NCI-H2171 treated with DMSO at 0.1 percent for 48 hours (cell line): ENCODE measurements at places on chromosomes 2 and 18.
A peak's percentile ranks its signal among the peaks of the same experiment; 100 is the strongest.

GRCh38 chr18:2905854-2906703, 59.3 kb downstream of the EMILIN2 start:
- DNase-seq: peak; percentile 56

DNA sequence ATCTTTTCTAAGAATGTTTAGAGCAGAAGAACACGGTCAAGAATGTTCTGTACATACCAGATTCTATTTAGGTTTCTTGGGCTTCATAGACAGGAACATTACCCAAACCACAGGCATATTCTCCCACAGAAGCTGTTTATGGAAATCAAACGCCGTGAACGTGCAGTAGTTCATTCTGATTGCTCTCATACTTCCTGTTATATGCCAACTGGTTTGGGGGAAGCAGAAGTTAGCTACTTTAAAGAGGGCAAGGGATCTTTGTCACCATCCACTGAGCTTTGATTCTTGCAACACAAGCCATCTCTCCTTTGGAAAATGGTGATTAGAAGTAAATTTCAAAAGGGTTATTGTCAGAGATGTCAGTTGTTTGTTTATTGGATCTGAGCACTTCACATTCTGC, 182.2 kb upstream of the NRP2 start:
- DNase-seq: no peak

- no peak for DNase-seq
These were observed 16.2 kb downstream of the SUCLG1 start for GRCh38 chr2:84442888-84443287.

GRCh38 chr2:39568561-39569006, 97.1 kb upstream of the TMEM178A start:
- no peak for DNase-seq

GRCh38 chr18:79396431-79397246, 909 bp downstream of the NFATC1 start:
- DNase-seq: no peak

GRCh38 chr2:74471332-74472065, 981 bp downstream of the MRPL53 start:
- DNase-seq: peak; percentile 54

- DNase-seq: no peak
These were observed 15.9 kb upstream of the CCDC85A start for GRCh38 chr2:56167616-56168562.

DNA sequence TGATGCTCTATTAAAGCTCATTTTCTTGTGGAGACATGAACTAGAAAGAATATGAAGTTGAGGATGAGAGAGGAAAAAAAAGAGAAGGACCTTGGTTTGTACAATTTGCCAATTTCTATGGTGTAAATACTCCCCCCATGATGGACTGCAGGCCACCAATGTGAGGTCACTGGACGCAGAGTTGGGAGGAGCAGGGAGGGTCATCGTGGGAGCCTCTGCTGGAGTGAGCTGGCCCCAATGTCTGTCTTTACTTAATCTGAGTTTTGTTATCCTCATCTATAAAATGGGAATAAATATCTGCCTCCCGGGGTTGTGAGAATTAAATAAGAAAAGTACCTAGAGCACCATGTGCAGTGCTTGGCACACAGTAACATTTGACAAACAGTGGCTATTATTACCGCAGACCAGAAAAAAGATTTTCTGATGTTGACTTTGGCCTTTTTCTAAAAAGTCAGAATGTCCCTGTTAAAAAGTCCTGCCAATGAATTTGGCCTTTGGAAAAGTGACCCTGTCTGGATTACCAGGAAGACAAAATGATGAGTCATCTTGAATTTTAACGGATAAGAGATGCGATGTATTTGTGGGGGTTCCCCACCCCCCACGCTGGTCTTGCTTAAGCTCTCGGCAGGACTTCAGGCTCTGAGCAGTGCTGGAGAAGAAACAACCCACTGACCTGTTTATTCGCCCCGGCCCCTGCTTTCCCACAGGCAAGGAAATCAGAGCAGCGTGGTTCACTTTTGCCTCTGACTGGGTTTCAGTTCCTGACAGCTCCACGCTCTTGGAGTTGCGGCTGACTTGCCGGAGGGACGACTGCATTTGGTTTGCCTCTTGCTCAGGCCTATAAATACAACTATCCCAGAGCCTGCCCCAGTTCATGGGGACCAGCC, 50.3 kb upstream of the FOSL2 start:
- no peak for DNase-seq

- no peak for DNase-seq
These were observed 42.7 kb upstream of the PELI1 start for GRCh38 chr2:64186699-64187605.

- DNase-seq: no peak
These were observed 5.7 kb upstream of the KLHL30 start for GRCh38 chr2:238132463-238133450.

- no peak for DNase-seq
These were observed 6.2 kb downstream of the INSIG2 start for GRCh38 chr2:118094503-118094902.

DNA sequence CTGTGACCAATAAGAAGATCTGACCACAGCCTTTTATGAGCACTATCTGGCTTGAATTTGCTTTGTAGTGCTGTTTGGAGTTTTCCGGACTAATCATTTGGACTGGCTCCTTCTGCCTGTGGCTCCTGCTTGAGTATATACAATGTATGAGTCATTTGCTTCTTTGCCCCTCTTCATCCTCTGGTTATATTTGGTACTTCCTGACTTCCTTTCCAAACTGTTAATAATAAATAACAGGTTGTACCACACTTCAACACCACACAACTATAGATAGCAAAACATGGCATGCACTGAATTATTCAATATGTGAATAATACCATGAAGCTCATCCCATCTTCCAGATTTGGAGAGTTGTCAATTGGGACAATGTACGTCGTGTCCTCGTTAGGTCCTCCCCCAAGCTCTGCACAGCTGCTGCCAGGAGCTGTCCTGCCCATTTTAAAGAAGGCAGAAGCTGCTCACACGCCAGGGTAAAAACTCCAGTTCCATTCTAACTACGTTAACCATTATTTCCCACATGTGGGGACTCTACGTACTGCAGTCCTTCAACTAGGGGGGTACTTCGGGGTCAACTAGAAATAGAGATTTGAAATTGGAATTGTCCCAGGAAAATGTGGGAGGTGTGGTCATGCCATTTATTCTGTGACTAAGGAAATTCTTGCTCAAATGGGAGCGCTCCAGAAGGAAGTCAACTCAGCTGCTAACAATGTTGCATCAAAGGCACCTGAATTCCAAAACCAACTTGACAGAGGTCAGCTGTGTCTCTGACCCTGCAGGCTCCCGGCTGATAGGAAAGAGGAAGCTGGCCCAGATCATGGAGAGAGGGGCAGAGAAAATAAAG, 38.1 kb downstream of the ST8SIA5 start:
- no peak for DNase-seq

GRCh38 chr2:25740810-25741381, 67.5 kb upstream of the DTNB start:
- DNase-seq: no peak

DNA sequence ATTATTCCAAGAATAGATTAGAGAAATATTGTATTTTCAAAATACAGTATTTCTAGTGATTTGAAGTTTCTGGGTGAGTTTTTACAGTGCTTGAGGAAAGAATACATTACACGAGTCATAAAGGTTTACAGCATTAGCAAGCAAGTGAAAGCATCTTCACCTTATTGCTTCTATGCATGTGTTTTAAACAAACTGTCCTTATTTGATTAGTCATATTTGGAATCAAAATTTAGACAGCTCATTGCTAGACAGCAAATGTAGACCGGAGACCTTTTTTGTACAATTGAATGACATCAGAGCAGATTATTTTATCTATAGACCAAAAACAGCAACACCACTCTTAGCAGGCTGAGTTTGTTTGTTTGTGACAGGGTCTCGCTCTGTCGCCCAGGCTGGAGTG, 69.2 kb downstream of the FAM161A start:
- no peak for DNase-seq

GRCh38 chr2:28334527-28334894, 58.1 kb upstream of the FOSL2 start:
- no peak for DNase-seq

GRCh38 chr2:84888401-84889276, 7.8 kb upstream of the TRABD2A start:
- no peak for DNase-seq

DNA sequence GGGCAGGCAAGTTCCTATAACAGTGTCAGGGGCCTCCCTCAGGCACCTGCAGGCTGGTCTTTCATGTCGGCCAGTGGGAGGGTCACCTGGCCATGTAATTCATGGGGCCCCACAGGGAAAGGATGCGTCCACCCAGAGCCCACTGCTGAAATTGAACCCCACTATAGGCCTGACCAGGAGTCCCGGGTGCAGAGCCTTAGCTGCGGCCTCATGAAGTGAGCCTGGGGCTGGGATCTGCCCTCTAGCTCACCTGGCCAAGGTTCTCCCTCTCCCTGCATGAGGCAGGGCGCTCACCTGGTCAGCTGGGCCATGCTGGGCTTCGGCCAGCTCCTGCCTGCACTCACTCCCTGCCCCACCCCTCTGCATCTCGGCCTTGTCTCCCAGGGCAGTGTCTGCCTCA, 41.1 kb downstream of the C1QL2 start:
- DNase-seq: no peak

GRCh38 chr2:211435331-211435730, 878.9 kb downstream of the CPS1 start:
- no peak for DNase-seq

DNA sequence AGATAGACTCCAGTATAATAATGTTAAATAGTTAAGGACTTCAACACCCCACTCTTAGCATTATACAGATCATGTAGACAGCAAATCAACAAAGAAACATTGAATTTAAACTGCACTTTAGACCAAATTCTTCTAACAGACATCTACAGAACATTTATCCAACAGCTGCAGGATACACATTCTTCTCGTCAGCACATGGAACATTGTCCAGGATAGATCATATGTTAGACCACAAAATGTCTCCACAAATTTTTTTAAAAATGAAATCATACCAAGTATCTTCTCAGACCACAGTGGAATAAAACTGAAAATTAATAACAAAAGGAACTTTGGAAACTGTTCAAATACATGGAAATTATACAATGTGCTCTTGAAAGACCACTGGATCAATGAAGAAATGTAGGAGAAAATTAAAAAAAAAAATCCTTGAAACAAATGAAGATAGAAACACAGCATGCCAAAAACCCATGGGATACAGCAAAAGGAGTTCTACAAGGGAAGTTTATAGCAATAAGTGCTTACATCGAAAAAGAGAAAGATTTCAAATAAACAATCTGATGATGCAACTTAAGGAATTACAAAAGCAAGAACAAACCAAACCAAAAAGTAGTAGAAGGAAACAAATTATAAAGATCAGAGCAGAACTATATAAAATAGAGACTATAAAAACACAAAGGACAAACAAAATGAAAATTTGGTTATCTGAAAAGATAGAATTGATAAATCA, 12.3 kb upstream of the SPP2 start:
- no peak for DNase-seq

DNA sequence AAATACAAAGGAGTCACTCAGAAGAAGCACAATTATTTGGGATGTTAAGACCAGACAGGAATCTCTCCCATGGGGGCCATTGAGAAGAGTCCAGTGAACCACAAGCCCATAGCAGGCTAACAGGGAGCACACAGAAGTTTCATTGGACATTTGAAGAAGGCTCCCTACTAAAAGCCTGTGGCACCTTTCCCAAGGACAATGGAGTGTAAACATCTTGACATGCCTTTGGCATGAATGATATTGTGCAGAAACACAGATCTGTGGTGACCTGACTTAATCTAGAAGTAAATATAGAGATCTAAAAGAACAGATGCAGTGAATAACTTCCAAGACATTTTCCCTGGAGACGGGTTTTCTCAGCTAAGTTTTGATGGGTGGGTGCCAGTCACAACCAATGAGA, 221.5 kb downstream of the EPHA4 start:
- no peak for DNase-seq

DNA sequence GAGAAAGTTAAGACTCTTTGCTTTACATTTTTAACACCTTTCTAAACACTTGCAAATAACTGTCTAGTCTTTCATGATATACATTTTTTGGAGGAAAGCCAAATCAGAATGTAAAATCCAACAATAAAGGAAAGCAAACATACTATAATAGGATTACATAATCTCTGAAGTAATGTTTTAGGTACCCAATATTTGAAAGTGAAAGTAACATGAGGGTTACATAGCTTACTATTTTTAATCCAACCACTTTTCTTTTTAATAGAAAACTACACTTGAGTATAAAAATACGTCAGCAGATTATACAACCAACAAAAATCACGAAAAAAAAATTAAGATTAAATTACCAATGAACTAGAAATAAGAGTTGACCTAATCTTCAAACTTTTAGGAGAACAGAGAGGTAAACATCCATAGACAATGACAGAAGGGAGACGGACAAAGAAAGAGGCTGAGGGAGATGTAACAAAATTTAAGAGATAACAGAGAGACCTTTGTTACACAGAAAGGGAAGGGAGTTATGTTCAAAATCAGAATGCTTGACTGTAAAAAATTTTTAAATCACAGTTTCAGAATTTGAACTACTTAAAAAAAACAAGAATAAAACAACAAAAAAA, 150.0 kb downstream of the IKZF2 start:
- DNase-seq: no peak

DNA sequence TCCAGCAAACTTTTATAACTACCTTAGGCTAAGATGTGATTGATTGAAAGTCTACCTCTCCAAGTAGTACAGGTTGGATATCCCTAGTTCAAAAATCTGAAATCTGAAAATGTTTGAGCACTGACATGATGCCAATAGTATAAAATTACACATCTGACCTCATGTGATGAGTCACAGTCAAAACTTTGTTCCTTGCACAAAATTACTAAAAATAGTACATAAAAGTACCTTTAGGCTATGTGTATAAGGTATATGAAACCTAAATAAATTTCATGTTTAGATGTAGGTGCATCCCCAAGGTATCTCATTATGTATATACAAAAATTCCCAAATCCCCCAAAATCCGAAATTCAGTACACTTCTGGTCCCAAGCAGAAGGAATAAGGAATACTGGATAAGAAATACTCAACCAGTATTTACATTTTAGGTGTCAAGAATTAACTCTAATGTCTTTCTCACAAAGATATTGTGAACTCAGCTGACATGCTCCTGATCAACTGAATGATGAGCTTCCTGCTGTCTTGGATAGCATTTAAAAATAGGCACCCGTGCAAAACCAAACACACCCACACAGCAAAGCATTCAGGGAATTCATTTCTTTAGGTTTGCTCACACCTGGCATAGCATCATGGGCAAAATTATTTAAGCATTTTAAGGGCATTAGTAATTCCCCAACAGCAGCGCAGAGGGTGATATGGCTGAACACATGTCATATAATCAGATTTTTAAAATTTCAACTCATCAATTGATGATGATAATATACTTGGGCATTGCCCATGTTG, 497.4 kb upstream of the MEIS1 start:
- no peak for DNase-seq

GRCh38 chr18:811892-812375, at the start of gene YES1:
Gene YES1 (minus strand): TSS chr18:812242. CDS start chr18:756827, 55,415 bp downstream.
- DNase-seq: no peak

DNA sequence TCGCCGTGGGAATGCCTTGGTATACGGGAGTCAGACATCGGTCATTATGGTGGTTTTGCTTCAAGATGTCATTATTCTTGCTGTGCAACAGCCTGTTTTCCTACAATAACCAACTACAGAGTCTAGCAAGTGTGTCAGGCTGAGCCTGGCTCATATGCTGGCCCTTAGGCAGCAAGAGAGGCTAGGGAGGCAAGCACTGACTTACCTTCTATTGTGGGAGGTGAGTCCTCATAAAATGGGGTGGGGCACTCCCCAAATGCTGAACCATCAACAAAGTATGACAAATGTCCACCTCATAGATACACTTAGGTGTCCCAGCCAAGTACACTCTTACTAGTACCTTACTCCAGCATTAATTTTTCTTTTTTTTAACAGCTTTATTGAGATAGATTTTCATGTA, 77.0 kb upstream of the ATL2 start:
- DNase-seq: no peak

- no peak for DNase-seq
These were observed 49.7 kb downstream of the ARL4C start for GRCh38 chr2:234447189-234447588.
